ENCODE measurements at places on chromosomes 12 and 14.
A peak's percentile ranks its signal among the peaks of the same experiment; 100 is the strongest.

- DNase-seq, result no peak
These were observed 30.8 kb upstream of the RESF1 start for GRCh38 chr12:31928246-31929026.

DNA sequence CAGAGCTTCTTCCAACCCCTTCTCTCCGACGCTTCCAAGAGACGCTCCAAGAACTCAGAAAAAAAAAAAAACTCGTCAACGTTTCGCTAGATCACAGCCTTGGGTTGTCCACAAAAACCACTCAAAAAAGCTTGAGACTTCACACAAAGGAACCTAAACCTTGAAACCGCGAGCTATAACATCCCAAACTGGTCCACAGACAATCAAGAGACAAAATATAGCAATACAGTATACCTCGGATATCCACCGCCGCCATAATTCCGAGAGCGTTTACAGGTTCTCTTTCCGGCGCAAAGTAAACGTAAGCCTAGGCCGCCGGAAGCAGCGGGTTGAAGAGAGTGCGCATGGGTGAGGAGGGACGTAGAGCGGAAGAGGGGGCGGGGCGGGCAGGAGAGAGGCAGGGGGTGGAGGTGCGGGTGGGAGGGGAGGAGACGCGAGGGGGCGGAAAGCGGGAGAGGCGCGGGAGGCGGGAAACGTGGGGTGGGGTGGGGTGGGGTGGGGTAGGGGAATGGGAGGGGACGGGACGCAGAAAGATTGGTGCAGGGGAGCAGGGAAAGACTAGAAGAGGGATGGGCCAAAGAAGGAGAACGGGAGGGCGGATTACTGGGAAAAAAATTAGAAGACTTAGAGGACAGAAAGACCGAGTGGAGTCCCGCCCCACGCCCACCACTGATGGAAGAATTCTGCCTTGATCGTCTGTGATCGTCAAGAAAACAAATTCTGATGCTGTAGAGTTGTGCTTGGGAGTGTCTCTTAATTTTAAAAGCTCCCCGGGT, at the start of gene MED6:
Gene MED6, minus strand, starts transcription at position 274 of the 776 bp plus-strand sequence. Its CDS starts 18 bp downstream, at position 256.
- peak; percentile 92 for DNase-seq

- no peak for DNase-seq
These were observed 5.1 kb downstream of the E2F7 start for GRCh38 chr12:77060136-77060882.

DNA sequence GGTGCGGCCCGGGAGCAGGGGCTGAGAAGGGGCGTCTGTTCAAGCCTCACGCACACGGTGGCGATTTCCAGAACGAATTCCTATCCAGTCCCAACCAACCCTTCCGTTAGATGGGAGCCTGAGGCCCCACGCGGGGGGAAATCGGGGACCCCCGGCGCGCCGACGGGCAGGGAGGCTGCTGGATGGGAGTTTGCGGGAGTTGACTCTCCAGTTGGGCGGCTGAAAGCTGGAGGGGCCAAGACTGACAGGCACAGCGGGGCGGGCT, 9.8 kb downstream of the EXOC3L4 start:
- DNase-seq, result no peak

DNA sequence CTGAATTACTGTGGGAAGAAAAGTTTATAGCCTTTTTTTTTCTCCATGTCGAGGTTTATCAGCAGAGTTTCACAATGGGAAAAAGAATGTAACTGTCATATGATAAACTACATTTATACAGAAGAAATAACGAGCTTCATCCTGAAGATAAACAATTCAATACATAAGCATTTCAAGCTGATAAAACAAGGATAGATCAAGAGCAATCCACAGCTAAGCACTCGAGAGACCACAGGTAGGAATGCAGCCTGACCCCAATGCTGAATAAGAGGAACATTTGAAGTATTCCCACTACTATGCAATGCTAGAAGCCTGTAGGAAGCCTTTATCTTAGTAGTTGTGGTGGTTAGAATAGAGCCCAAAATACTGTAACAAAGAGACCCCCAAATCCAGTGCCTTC, 32.6 kb upstream of the DAAM1 start:
- DNase-seq, result no peak

- peak; percentile 15 for DNase-seq
These were observed 45.5 kb upstream of the FAR2 start for GRCh38 chr12:29103539-29103974.

Data from activated T-cell treated with anti-CD3 and anti-CD28 coated beads for 4 hours (primary cell).